ENCODE measurements at places on chromosomes 4 and X.

GRCh38 chr4:155405059-155405458, 28.3 kb upstream of the MAP9 start:
- no peaks in the 10 kb centered on the region for H3K4me1 ChIP-seq
- no peak overlapping the region for H3K4me3 ChIP-seq
- no peak for DNase-seq
- H3K36me3 ChIP-seq: no peaks in the 10 kb centered on the region
- peaks cover 18% of the 10 kb centered on the region for H3K27me3 ChIP-seq

DNA sequence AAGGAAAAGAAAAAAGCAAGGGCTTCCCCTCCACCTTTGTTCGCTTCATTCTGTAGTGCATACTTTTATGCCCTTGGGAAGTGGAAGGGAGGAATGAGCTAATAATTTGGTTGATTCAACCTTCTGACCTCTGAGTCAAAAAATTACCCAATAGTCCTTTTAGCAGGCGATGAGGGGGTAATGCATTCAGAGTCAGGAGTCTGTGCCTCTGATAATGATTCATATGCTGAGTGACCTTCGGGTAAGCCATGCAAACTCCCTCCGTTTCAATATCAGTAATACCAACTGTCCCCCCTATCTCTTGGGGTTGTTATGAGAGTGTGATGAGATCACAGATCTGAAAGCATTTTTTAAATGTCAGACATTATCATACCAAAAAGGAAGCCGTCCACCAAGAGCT, 41.6 kb upstream of the ACSL4 start:
- H3K4me1 ChIP-seq: peaks cover 8% of the 10 kb centered on the region
- H3K27ac ChIP-seq: no peak overlapping the region
- H3K4me3 ChIP-seq: no peak overlapping the region
- H3K36me3 ChIP-seq: no peaks in the 10 kb centered on the region
- H3K27me3 ChIP-seq: peaks cover 7% of the 10 kb centered on the region
- DNase-seq: no peak

- no peak overlapping the region for H3K27ac ChIP-seq
- H3K36me3 ChIP-seq: peaks cover 20% of the 10 kb centered on the region
- no peaks in the 10 kb centered on the region for H3K27me3 ChIP-seq
These were observed 12.9 kb downstream of the TMEM154 start for GRCh38 chr4:152666946-152667345.

DNA sequence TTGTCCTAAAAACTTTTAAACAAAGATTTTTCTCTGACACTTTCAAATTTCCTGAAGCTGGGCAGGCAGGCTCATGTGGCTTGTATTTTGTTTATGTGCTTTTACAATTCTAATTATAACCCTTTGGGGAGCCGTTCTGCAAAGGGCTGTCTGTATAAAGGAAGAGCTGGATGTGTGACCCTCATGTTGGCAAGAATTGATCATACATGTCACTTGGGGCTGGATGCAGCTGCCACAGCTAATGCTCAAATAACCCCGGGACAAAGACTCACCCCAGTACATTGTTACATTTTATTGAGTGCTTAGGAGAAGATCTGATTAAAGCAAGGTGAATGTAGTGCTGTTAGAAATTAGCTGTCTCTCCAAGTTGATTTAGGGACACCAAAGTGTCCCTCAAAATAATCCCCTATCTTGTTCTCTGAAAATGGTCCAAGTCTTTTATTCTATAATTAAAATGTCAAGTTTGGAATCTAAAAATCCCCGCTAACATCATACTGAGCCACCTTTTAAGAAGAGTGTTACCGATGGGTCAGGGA, 13.0 kb upstream of the DAPP1 start:
- no peaks in the 10 kb centered on the region for H3K36me3 ChIP-seq
- no peaks in the 10 kb centered on the region for H3K4me1 ChIP-seq
- DNase-seq: no peak
- H3K27ac ChIP-seq: no peak overlapping the region
- peaks cover 18% of the 10 kb centered on the region for H3K27me3 ChIP-seq

DNA sequence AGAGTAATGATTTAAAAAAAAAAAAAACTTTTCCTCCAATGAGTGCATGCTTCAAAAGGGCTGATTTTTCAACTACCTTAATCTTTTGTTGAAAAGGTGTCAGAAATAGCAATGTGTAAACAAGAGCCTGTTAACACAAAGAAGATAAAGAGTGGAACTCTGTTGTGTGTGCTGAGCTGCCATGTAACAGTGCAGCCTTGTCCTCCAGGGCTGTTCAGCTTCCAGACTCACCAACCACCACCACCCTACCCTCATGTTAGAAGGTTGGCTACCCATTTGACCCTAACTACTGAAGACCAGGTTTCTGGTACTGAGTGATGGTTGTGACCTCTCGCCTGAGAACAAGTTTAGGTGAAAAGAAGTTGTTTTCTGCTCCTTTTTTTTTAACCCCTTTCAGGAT, 222.8 kb upstream of the TEX13C start:
- no peaks in the 10 kb centered on the region for H3K36me3 ChIP-seq
- no peaks in the 10 kb centered on the region for H3K4me1 ChIP-seq
- no peak overlapping the region for H3K4me3 ChIP-seq
- no peak for DNase-seq
- H3K27ac ChIP-seq: no peak overlapping the region
